Naive thymus-derived CD4-positive, alpha-beta T cell (primary cell): ENCODE measurements at places on chromosomes 16 and 17. TPM values are rescaled to one million over a fixed set of nuclear protein-coding genes. Genes with fewer than 3 reads are reported as not detected.

DNA sequence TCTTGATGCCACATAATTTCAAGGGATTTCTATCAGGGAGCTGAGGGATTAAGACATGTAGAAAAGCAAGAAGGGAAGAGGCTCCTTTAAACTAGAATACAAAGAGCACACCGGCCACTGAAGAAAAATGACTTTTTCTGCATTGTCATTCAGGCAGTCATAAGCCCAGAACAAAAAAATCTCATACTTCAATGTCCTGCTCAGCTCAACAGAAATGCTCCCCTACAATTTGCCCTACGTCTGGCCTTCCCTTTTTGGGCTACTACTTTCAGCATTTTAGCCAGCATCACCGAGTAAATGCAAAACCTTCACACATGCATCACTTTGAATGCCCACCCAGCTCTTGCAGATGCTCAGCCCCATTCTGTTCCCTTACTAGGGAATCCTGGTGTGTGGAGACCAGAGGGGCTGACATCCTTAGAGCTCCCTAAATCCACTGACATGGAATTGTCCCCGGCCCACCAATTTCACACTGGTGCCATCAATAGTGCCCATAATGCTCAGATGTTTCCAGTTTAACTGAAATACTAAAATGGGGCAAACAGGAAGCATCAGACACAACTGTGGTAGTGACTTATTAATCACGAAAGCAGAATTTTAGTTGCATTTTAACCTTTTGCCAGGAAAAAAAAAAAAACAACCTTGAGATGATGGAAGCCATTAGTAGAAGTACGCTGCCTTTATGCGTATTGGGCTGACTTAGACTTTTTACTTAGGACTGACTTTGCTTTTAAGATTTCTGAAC, 2.7 kb downstream of the MAP3K14 start:
- no peak for DNase-seq

DNA sequence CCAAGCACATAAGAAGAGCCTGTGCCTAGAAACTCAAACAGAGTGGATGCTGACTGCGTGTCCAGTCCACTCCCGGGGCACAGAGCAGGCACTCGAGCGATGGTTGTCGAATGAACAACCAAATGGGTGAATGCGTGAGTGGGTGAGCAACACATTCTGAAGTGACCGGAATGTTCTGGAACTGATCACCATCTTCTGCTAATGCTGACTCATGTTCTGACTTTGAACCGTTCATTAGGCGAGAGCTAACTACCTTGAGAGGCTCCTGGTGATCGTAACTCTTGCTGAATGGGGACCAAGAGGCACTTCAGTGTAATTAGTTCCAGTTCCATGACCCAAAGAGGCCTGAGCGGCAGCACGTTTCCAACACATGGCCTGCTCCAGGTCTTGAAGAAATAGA, 37.9 kb downstream of the IRF8 start:
- DNase-seq: peak; percentile 31

DNA sequence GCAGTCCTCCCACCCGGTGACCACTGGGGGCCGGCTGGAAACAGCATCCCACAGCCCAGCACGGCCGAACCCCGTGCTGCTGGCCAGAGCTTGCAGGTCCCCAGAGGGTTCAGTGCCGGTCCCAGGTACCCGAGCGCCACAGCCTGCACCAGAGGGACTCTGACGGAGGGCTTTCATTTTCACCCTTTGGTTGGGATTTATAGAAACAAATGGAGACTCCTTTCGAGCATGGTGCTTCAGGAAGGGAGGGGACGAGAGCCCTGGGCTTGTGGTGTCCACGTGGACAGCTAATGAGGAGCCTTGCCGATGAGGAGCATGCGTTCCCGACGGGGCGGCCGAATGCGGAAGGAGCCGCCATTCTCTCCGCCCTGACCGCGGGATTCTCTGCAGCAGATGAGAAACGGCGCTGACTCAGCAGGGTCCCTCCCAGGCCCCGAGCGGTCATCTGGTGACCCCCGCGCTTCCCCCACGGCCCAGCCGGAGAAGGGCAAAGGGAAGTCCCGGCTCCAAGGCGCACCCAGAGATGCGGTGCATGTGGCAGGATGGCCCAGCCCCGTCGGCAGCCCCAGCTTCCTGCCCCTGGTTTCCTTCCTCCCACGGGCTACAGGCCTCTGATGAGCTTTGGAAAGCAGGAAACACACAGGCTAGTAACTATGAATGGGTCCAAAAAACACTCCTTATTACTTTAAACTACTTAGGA, 9.8 kb downstream of the SLC38A10 start:
- DNase-seq: peak; percentile 46

- DNase-seq: no peak
These were observed 1.0 kb downstream of the MGRN1 start for GRCh38 chr16:4625560-4626159.

DNA sequence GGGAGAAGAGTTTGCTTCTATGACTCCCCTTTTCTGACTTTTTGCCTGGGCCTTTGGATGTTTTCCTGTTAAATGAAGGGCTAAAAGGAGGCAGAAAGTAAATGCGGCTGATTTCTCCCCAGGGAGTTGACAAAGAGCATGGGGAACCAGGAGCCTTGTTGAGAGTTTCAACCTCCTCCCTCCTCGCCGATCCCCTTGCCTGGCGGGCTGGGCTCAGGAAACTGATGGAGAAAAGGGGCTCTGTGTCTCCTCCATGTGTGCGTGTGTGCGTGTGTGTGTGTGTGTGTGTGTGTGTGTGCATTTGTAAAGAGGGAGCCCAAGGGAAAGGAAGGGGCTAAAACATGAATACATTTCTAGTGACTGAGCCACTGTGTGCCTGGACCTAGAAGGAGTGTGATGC, 94.5 kb downstream of the ZDHHC7 start:
- no peak for DNase-seq

DNA sequence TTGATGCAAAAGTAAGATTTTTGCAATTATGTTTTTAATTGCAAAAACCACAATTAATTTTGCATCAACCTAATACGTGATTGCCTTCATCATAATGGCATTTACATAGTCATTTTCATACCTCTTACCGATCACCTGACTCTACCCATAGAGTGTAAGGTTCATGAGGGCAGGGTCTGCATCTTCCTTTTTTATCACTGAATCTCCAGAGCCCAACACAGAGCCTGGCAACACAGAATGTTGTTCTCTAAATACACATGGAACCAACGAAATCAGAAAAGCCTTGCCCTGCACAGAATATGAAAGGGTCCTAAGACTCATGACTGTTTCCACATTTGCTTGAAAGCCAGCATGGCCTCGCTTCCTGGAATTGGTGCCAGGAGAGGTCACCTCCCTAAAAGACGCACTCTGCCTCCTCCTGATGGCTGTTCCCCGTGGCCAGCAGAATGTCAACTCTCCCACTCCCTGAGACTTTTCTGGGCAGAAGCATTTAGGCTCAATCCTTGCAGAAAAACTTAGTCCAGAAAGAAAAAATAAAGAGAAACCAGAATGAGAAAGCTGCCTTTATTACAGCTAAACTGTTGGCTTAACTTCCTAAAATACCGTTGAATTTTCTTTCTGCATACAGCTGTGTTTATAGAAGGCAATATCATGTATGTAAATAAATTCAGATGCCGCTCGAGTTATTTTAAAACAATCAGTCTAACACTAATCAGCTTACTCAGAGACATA, 327.8 kb upstream of the MAF start:
- DNase-seq: no peak

GRCh38 chr16:84508502-84508901, 4.0 kb upstream of the MEAK7 start:
- DNase-seq: peak; percentile 51

DNA sequence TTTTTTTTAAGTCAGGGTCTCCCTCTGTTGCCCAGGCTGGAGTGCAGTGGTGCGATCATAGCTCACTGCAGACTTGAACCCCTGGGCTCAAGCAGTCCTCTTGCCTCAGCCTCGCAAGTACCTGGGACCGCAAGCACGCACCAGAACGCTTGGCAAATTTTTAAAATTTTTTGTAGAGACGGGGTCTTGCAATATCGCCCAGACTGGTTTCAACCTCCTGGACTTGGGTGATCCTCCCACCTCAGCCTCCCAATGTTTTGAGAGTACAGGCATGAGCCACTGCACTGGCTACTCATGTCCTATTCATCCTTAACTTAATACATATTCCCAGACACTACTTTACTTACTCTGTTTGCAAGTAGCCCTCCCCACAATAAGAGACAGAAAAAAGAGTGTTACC, 16.3 kb upstream of the RBL2 start:
- no peak for DNase-seq

DNA sequence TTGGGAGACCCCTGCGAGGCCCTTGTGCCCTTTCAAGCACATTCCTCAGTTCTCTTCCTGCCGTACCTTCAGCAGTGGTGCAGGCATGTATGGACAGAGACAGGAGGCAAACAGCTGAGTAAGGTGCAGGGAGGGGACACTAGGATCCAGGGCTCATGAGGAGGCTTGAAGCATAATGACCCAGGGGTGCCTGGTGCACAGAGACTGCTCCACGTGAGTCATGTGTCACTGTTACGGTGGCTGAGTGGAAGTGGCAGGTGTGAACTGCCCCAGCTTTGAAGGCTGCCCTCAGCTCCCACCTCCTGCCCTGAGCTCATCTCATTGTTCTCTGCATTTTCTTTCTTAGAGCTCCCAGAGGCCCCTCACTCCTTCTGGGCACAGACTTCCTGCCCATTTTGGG, 124.8 kb downstream of the NTN1 start:
- DNase-seq: no peak

The GAS2L2 gene
- total RNA-seq: 0.20 TPM

The C16orf54 gene
- total RNA-seq: 139 TPM

The GDPD3 gene
- total RNA-seq: 12.1 TPM

The PDIA2 gene
- total RNA-seq: not detected

The LHX1 gene
- total RNA-seq: 0.15 TPM in 1 of 2 replicates, not detected in the other
